ENCODE measurements at places on chromosomes 1 and 21.

- no peaks in the 10 kb centered on the region for H3K27me3 ChIP-seq
- H3K4me3 ChIP-seq = no peak overlapping the region
- no peaks in the 10 kb centered on the region for H3K36me3 ChIP-seq
- H3K4me1 ChIP-seq = peaks cover 7% of the 10 kb centered on the region
These were observed 15.8 kb upstream of the TRIM63 start for GRCh38 chr1:26083208-26083607.

DNA sequence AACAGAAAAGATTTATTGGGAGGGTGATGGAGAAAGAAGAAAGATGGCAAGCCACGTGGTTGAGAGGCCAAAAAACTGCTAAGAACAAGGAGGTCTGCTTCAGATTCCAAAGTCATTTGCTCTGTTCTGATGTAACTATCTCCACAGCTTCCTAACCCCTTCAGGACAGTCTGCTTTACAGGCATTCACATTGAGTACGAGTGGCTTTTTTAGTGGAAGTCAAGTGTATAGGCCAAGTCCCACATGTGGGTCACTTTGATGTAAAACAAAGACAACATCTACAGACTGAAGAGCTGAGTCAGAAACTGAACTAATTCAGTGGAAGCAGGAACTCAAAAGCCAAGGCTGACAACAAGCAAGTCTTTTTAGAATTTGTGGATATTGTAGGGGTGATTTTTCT, 128.7 kb upstream of the F3 start:
- no peaks in the 10 kb centered on the region for H3K27me3 ChIP-seq
- H3K4me3 ChIP-seq = no peak overlapping the region
- no peaks in the 10 kb centered on the region for H3K36me3 ChIP-seq
- peaks cover 17% of the 10 kb centered on the region for H3K4me1 ChIP-seq
- DNase-seq = peak; percentile 6
- no peak overlapping the region for H3K27ac ChIP-seq

GRCh38 chr1:210001751-210002150, 63.7 kb downstream of the SYT14 start:
- H3K4me3 ChIP-seq = no peak overlapping the region
- H3K4me1 ChIP-seq = no peaks in the 10 kb centered on the region
- no peak overlapping the region for H3K27ac ChIP-seq
- H3K27me3 ChIP-seq = no peaks in the 10 kb centered on the region
- no peaks in the 10 kb centered on the region for H3K36me3 ChIP-seq

- no peaks in the 10 kb centered on the region for H3K36me3 ChIP-seq
- no peak for DNase-seq
- no peak overlapping the region for H3K4me3 ChIP-seq
- H3K27me3 ChIP-seq = no peaks in the 10 kb centered on the region
- H3K4me1 ChIP-seq = peaks cover 5% of the 10 kb centered on the region
These were observed 54.1 kb upstream of the SLC45A1 start for GRCh38 chr1:8263791-8264190.

- H3K4me1 ChIP-seq = no peaks in the 10 kb centered on the region
- peak; percentile 69 for DNase-seq
- H3K27ac ChIP-seq = no peak overlapping the region
- H3K4me3 ChIP-seq = no peak overlapping the region
- no peaks in the 10 kb centered on the region for H3K36me3 ChIP-seq
These were observed 12.2 kb upstream of the RIPK4 start for GRCh38 chr21:41778930-41779600.

GRCh38 chr1:65813956-65814355, 21.3 kb downstream of the PDE4B start:
- DNase-seq = no peak
- no peaks in the 10 kb centered on the region for H3K36me3 ChIP-seq
- no peaks in the 10 kb centered on the region for H3K27me3 ChIP-seq
- no peak overlapping the region for H3K4me3 ChIP-seq

DNA sequence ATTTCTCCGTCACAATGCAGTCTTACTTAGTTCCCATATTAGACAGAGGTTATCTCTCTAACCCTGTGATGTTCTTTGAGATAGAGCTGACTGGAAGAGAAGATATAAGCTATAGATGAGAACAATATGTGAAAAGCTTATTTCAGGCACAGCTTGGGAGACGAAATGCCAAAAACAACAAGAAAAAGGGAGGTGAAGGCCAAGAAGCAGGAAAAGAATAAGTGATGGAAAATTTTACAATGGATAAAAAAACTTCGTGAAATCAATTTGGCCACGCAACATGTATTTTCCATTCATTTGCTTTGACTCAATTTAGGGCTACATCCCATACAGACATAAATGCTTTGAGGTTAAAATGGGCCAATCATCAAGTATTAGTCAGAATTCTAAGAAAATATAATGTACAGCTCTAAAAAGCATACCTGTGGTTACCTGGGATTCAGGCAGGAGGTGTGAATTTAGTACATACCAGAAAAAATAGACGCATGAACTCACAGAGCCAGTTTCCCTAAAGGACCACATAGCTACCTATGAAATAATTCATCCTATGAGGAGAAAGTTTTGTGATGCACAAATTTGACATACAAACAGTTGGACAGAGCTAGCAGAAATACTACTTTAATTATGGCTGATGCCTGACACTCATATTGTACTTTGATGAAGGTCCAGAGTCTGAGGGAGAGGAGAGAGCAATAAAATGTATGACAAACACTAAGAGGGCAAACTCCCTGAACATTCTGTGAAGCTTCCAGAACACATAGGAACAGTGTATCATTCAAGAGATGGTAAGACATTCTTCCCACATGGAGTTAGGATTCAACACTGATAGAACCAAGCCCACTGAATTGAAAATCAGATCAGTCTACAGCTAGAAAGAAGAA, 12.1 kb downstream of the RGS1 start:
- H3K27me3 ChIP-seq = no peaks in the 10 kb centered on the region
- H3K27ac ChIP-seq = no peak overlapping the region
- DNase-seq = no peak

DNA sequence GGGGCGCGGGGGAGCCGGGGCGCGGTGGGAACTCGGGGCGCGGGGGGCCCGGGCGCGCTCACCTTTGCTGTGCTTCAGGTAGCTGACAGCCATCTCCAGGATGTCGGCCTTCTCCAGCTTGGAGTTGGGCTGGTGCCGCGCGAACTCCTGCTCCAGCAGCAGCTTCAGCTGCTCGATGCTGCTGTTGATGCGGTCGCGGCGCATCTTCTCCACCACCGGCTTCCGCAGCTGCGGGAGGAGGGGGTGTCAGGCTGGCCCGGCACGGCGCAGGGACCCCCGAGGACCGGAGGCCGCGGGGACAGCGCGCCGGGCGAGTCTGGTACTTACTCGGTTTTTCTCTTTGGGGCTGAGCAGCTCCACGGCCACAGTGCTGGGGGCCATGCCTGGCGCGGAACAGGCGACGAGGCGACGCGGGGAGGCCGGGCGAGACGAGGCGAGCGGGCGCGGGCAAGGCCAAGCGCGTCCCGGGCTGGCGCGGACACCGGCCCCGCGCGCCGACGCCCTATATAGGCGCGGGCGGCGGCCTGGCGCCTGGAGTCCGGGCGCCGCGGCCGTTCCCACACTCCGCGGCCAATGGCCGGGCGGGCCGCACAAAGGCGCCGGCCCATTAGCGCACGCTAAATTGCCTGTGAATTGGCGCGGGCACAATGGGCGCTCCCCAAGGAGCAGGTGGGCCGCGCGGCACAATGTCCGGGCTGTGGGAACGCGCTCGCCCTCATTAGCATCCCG, at the start of gene HES5:
HES5 (minus strand) TSS at position 480 of the 729 bp plus-strand sequence; CDS start at position 381, 99 bp downstream.
- no peaks in the 10 kb centered on the region for H3K36me3 ChIP-seq
- DNase-seq = peak; percentile 86
- H3K4me3 ChIP-seq = no peak within 1 kb of the TSS
- peaks cover 79% of the 10 kb centered on the region for H3K27me3 ChIP-seq
- peaks cover under 1% of the 10 kb centered on the region for H3K4me1 ChIP-seq

DNA sequence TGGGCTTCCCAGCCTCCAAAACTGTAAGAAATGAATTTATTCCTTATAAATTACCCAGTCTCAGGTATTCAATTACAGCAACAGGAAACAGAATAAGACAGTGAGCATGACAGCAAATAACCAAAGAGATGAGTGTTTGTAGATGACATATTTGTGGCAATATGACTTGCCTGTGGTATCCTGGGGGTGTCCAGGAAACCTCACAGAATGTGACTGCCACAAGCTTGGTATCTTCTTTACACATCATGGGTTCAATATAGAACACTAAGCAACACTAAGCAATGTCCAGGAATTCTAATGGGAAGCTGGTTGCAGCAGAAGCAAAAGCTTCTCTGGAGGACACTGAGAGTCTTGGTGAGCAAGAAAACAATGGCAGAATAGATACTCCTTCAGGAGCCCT, 236.4 kb upstream of the BEND5 start:
- no peak overlapping the region for H3K27ac ChIP-seq
- no peaks in the 10 kb centered on the region for H3K4me1 ChIP-seq
- H3K36me3 ChIP-seq = no peaks in the 10 kb centered on the region
- no peaks in the 10 kb centered on the region for H3K27me3 ChIP-seq
- H3K4me3 ChIP-seq = no peak overlapping the region
